GM20000 (cell line): ENCODE measurements at places on chromosomes 4 and X.

DNA sequence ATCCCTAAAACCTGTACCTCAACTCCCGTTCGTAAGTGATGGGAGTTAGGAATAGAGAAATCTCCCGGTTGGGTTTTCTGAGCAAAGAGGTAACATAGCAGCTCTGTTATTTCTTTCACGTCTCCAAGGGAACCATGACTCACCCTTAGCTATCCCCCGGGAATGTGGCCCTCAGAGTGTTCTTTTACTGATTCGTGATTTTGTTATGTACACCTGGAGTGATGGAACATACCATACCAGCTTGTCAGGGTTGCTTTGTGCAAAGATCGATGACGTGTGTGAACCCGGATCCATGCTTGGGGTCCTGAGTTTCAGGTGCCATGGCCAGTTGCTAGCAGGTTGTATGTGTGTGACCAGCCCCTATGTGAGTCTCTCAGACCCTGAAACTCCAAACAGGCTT is 52.6 kb downstream of the HPRT1 start:
- no peak for DNase-seq

- peak; percentile 36 for DNase-seq
These were observed 47.9 kb downstream of the COX18 start for GRCh38 chr4:73021634-73022033.

GRCh38 chrX:96693407-96693806 is 8.8 kb downstream of the DIAPH2 start:
- DNase-seq = no peak

DNA sequence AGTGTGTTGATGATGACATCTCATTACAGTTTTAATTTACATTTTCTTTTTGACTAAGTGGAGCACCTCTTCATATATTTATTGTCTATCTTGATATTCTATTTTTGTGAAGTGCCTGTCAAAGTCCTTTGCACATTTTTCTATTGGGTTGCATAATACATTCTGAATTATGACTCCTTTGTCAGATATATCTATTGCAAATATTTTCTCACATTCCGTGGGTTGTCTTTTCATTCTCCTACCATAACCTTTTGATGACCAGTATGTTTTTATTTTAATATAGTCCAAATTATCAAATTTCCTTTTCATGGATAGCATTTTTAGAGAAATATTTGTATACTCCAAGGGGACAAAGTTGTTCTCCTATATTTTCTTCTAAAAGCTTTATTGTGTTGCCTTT is 126.4 kb downstream of the PJA1 start:
- DNase-seq = no peak

GRCh38 chr4:36872679-36873078 is 371.9 kb upstream of the NWD2 start:
- DNase-seq = no peak

- no peak for DNase-seq
These were observed 2162.1 kb upstream of the TENM3 start for GRCh38 chr4:180081072-180081471.

- no peak for DNase-seq
These were observed 165.8 kb downstream of the NSUN7 start for GRCh38 chr4:40915318-40916217.
